ENCODE measurements at places on chromosomes 5 and 9.

DNA sequence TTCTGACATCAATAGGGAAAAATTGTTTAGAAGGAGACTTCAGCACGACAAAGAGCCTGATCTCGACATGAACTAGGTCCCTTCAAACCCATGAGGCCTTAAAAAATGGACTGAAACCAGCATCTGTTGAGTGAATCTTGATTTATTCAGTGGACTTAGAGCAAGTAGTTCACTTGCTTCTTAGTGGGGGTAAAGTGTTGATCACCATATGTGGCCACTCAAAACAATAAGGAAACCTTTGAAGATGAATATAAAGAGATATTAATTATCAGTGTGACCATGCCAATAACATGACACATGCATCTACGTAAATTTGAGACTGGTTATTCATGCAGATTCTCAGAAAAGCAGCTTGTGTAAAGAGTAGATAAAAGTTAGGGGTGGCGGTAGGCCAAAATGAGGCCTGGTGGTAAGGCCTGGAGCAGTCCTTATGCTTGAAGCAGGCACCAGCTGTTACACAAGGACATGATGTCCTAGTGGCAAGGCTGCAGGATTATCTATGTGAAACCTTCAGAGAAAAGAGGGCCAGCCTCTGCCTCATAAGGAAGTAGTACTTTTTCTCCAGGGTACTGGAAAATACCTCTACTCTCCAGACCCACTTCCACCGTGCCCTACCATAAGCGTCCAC lies 61.3 kb downstream of the S1PR3 start:
- peak; percentile 43 for DNase-seq

DNA sequence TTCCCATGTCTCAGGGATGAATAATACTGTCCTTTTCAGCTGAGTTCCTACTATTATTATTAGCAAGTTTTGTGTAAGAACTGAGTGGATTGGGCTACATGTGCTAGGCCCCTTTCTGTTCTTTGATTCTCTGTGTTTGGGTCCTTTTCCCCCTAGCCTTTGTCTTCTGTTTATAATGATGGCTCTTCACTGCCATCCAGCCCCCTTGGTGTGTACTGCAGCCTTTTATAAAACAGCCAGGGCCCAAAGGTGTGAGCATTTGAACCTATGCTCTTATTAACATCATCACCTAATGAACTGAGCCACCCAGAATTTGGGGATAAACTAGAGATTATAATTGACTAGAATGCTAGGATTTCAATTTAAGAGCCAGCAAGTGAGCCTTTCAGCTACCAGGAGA lies 52.6 kb downstream of the PLAC8L1 start:
- DNase-seq, result no peak

- DNase-seq, result peak; percentile 14
Observed at GRCh38 chr9:129703667-129704355, 38.4 kb downstream of the PRRX2 start.

DNA sequence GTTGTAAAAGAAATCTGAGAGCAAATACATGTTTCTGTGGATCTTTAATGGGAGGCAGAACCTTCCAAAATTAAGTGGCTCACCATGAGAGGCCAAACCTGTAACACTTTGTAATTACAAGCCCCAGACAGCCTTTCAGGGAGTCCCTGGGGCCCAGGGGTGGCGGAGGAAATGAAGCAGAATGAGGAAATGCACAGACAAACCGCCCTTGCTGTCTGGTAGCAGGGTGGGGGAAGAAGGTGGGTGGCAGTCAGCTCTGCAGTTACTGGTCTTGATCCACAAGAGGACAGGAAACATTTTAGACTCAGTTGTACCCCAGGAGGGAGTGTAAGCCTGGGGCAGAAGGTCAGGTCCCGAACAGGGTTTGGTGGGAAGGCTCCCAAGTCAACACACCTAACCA lies 6.5 kb downstream of the ARL14EPL start:
- DNase-seq, result no peak

Measured in fibroblast of pulmonary artery (primary cell).